ENCODE measurements at places on chromosomes 6 and 20.

GRCh38 chr6:158257781-158258180, 54.5 kb upstream of the TULP4 start:
- no peak for DNase-seq

DNA sequence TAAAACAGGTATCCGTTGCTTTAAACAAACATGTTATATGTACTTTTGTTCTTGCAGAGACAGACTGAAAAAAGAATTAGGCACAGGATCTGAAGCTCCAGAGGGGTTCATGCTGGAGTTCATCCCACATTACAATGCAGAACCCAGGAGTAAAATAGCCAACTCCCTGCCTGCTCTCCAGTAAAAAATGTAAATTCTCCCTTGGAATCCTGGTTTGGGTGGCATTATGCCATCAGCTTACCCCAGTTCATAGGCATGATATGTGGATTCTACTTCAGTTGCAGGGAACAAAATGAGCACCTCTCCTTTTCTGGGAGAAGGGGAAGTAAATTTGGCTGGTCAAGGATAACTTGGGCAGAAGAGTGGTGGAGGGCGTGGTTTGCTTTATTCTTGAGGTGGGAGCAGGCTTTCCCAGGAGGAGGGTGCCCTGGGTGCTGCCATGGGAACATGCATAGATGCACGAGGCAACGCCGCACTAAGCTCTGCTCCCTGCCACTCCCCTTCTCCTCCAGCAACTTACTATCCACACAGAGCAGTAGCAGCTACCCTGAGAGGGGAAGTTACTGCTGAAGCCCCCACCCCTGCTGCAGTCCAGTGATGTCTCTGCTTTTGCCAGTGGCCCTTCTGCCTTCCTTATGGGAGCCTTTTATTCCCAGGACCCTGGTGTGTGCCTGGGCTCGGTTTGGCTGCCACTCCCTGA, 71.6 kb upstream of the GLP1R start:
- DNase-seq: no peak

- DNase-seq: peak; percentile 24
Observed at GRCh38 chr6:167079853-167080297, 43.0 kb upstream of the CCR6 start.

- no peak for DNase-seq
Observed at GRCh38 chr20:62079166-62079565, 13.5 kb upstream of the TAF4 start.

GRCh38 chr20:461254-462198, 807 bp downstream of the TBC1D20 start:
- DNase-seq: peak; percentile 18

- DNase-seq: peak; percentile 45
Observed at GRCh38 chr6:52333840-52334200, 28.1 kb upstream of the PAQR8 start.

- DNase-seq: no peak
Observed at GRCh38 chr6:7993399-7993798, 70.8 kb downstream of the BLOC1S5 start.

- DNase-seq: no peak
Observed at GRCh38 chr20:4835244-4836177, 113.8 kb downstream of the PRND start.

DNA sequence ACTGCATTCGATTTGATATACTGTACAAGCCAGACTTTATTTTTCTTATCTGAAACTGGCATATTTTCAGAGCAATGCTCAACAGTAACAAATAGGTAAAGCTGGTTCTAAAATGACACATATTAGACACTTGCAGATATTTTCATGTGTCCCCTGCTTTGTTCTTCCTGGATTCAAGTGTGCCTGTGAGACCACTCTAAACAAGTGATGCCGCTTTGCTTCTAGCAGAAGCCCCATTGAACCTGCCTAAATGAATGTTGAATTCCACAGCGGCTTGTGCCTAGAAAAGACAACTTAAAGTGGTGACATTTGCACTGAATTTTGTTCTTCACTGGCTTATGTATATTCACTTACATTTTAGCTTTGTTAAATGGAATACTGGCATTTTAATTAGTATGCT, 115.7 kb downstream of the AKAP7 start:
- no peak for DNase-seq

DNA sequence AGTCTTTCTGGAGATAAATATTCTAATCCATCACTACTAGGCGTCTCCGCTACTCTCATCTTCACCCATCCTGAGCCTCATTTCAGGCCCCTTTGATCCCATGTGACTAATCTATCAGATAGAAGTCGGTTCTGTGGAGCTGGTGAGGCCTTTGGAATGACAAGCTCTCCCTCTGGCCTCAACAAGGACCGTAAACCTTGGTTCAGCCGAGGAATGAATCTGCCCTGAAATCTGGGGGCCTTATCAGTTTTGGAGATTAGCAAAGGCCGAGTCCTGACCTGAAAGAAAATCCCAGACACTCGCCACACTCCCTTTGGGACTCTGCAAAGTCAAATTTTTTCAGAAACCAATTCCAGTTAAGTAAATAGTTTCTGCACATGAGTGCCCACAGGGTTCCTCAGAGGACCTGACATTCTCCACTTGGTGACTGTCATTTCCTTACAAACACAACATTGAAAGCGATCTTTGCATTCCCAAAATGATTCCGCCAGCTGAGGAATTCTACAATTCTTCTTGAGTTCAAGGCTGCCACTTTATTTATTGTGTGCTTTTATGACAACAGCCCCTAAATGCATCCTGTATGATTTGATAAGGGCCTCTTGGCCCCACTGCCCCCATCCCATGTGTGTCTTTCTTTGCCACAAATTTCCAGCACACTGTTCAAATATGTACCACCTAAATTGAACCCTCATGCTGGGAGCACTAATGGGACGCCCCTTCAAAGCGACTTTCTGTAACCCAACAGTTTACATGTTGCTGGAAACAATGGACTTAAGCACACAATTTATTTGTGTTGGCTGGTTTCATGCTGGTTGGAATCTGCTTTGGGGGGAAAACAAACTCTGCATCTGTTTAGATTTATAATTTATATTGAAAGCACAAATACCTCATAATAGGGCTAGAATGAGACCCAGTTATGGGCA, 10.0 kb upstream of the RIPOR3 start:
- DNase-seq: no peak

DNA sequence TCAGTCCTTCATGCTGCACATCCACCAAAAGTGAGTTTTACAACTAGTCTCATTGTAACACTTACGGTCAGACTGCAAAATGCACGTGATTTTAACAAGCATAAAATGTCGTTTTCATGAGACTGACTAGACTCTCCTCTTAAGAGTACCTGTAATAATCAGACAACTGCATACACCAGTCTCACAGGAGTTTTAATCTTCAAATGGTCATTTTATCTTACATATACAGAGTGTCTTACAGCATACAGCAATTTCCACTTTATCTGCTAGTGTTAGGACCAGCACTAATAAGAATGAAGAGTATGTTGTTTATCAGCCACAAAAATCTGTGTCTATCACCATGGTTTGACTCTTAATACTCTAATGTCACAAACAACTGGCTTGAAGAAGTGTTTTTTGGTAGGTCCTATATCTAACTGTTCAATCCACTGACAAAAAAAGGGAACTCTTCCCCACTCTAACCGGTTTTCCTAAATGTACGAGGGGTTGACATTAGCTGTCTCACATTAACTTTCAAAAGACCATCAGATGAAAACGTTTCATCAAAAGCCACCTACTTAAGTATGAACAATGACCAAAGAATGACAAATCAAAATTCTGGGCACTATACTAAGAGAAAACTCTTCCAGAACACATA, 1.5 kb upstream of the ASF1A start:
- DNase-seq: peak; percentile 78

- DNase-seq: no peak
Observed at GRCh38 chr20:5480824-5481600, 164.3 kb upstream of the PROKR2 start.

DNA sequence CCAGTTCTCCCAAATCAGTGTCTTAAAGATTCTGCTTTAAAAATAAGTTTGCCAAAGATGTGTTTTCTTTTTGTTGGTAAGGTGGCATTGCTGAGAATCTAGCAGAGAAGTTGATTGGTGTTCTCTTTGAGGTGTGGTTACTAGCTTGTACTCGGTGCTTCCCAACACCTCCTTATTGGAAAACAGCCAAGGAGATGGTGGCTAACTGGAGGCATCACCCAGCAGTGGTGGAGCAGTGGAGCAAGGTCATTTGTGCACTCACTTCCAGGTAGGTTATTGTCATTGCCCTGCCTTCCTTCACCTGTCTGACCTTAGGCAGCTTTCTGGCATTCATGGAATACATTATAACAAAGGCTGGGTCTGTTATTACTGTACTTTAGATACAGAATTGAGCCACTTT, 26.7 kb downstream of the RALGAPB start:
- no peak for DNase-seq

GRCh38 chr6:163599136-163599535, 184.6 kb downstream of the QKI start:
- DNase-seq: no peak

DNA sequence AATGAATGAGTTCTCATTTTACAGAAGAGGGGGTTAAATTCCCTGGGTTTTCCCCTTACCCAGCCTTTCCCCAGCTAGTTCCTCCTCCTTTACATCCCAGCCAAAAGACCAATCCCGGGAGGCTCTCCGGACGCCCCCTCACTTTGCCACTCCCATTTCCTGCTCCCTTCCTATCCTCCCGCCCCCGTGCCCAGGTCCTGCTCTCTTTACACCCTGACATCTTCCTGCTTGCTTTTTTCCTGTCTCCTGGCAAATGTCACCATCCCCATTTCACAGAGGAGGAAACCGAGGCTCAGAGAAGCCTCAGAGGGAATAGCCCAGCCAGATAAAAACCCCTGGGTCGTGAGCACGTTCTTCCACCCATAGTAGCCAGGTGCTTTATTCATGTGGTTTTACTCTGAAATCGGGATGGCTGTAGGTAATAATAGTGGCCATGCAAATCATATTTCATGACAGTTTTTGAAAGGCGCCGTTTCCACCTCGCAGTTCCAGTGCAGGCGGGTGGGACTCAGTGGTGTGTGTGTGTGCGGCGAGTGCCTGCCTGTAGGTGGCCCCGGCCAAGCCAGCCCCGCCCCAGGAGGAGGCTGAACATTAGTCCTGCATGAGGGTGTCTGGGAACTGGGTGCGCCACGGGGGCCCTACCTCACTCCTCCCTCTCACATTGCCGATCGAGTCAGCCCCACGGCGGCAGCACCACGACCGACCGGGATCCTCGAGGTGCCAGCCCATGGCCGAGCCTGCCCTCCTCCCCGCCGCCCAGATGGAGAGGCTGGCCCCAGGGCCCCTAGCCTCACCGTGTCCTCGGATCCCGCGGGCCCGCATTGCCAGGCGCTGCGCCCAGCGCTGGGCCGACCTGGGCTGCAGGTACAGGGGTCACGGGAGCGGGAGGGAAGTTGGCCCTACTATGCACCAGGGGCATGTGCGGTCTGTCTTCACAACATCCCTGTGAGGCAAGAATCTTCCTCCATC, at the start of gene ARHGAP40:
Gene ARHGAP40, plus strand, starts transcription at position 594 of the 969 bp plus-strand sequence.
- DNase-seq: peak; percentile 10

GRCh38 chr20:5397393-5397792, 80.6 kb upstream of the PROKR2 start:
- DNase-seq: no peak

DNA sequence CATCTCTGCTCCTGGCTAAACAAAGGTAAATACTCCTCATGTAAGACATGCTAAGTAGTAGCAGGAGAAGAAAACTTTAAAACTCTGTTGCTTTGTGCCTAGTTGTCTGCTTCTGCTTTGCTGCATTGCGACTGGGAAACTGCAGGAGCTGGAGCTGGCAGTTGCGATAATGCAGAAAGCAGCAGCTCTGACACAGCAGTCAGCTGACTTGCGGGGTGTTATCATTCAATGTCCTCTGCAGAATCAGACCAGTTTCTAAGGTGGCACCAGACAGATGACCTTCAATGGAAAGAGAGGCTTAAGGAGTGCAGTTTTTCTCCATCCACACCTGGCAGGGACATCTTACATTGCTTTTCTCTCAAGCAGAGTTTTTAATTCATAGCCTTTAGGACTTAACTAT, 69.9 kb upstream of the SOX4 start:
- no peak for DNase-seq

DNA sequence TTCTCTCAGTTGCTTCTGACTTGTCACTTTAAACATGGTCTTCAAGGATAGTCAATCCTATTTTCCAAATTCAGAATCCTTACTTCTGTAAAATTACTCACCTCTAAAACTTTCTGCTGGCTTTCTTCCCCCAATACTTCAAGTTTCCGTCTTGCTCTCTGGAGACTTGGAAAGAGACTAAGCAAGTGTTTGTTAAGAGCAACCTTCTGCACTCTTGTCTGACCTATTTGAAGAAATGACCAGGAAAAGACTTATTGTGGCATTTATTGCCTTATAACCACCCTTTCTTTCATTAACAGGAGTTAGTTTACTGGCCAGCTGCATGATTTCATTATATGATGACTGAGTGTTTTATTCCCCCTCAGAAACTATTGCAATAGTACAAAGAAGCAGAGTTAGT, 181.0 kb downstream of the TBC1D7 start:
- DNase-seq: no peak

DNA sequence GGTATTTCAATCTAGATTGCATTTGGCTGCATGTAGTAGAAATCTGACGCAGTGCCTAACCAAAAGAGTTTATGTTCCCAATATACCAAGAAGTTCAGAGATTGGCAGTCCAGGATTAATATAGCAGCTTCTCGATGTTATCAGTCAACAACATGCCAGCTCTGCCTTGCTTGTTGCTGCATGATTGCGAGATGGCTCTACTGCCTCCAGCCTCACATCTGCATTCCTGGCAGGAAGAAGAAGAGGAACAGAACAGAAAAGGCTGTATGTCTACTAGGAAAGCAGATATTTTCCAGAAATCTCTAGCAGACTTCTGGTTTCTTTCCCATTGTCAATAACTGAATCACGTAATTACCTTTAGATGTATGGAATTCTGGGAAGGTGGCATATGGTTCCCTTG, 60.8 kb downstream of the SLC35D3 start:
- DNase-seq: no peak

DNA sequence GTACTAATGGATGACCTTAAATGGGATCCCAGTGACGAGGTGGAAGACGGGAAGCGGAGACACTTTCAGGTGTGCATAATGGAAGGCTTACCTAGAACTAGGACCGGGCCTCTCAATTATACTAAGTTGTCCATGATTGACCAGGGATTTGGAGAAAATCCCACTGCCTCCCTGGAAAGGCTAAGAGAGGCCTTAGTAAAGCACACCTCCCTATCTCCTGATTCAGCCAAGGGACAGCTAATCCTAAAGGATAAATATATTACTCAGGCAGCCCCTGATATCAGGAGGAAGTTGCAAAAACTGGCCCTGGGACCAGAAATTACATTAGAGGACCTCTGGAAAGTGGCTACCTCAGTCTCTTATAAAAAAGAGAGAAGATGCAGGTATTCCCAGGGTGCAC, 93.2 kb downstream of the JARID2 start:
- DNase-seq: no peak
